ENCODE measurements at places on chromosomes 11 and 22.

DNA sequence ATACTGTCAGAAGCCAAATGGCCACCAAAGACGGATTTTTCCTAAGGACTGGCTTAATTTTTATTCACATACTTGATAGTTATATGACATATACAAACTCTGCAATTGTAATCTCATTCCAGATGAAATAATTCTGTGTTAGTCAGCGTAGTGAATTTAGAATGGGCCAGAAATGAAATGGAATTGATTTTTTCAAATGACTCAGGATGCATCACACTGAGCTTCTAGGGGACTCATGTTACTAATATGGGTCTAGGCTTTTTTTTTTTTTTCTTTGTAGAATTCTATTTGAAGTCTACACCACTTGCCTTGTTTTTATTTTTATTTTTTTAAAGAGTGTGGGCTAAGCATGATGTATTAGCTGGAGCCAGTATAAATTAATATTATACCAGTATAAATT lies 62.7 kb downstream of the SPECC1L start:
- DNase-seq, result no peak

GRCh38 chr11:4662876-4663275 lies 19.1 kb downstream of the OR51E1 start:
- no peak for DNase-seq

GRCh38 chr11:128421577-128422330 lies 165.6 kb downstream of the ETS1 start:
- no peak for DNase-seq

DNA sequence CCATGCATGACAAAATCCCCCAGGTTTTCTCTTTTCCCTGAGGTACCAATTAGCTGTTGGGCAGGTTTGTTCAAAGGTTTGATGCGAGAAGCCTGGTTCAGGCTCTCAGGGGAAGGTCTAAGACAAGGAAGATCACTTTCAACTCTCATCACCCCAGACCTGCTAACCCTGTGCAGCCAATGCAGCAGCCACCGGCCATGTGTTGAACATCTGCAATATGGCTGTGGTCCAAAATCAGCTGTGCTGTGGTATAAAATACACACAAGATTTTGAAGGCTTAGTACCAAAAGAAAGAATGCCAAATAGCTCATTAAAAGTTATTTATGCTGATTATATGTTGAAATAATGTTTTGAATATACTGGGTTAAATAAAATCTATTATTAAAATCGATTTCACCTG lies 58.5 kb downstream of the SMCO4 start:
- no peak for DNase-seq

- no peak for DNase-seq
These were observed 71.8 kb downstream of the ADAMTS15 start for GRCh38 chr11:130520271-130520671.

Measured in SW480 (cell line).